HEK293T (cell line): ENCODE measurements at places on chromosomes 2 and 18.

- DNase-seq = no peak
Measured at GRCh38 chr2:70552501-70553333, 909 bp downstream of the TGFA start.

DNA sequence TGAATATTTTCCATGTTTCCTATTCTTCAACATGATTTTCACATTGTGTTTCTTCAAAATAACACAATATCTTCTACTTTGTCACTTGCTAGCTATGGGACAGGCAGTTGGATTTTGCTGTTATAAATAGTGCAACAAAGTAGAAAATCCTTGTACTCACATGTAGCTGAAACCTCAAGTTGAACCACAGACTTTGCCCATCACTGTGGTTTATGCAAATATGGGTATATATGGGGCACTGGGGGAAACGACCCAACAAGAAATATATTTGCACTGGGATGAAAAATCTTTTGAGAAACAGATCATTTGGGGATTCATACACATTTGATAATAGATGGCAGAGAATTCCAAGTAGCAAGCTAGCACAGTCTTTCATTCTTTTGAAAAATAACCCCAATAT, 486.3 kb upstream of the MAP2 start:
- no peak for DNase-seq

GRCh38 chr2:190088917-190089316, 26.4 kb upstream of the MSTN start:
- DNase-seq = peak; percentile 51

DNA sequence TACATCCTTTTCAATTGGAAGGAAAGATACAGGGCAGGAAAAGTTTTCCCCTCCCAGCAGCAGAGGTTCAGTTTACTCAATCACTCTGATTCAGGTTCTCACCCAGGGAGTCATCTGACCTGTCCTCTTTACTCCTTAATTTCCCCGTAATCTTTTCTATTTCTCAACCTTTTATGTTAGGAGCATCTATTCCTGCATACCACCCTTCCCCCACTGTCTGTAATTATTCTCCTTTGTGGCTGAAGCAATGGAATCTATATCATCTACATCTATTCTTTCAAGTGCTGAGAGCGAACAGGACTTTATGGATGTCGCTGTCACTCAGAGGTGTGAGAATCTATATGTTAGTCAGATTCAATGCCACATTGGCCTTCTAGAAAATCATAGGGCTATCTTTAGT, 175.2 kb downstream of the NOL4 start:
- no peak for DNase-seq

DNA sequence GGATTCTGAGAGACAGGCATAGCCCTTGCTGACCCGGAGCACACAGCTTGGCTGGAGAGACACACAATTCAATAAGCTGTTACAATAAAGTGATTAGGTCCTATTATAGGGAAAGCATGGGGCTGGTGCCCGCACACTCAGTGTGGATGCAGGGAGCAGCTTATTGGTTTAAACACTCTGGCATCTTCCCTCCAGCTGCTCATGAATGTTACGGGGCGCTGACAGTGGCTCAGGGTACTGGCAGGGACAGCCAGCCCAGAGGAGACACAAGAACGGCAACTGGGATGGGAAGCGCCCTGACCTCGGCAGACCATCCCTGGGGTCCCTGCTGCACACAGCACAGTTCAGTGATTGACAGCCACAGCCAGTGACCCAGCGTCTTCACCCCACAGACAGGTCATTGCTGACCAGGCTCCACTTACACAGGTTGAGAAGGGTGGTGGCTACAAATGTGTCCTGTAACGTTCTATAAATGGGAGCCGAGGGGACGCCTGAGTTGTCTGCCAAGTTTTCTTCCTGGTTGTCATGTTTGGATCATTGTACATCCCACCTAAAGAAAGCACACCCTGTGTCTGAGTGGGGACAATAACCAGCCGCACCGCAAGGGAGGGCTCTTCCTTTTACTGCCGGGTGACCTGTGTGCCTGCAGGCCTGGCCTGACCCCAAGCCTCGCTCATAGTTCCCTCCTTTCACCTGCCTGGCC, 60.3 kb downstream of the SH3BP4 start:
- DNase-seq = no peak

DNA sequence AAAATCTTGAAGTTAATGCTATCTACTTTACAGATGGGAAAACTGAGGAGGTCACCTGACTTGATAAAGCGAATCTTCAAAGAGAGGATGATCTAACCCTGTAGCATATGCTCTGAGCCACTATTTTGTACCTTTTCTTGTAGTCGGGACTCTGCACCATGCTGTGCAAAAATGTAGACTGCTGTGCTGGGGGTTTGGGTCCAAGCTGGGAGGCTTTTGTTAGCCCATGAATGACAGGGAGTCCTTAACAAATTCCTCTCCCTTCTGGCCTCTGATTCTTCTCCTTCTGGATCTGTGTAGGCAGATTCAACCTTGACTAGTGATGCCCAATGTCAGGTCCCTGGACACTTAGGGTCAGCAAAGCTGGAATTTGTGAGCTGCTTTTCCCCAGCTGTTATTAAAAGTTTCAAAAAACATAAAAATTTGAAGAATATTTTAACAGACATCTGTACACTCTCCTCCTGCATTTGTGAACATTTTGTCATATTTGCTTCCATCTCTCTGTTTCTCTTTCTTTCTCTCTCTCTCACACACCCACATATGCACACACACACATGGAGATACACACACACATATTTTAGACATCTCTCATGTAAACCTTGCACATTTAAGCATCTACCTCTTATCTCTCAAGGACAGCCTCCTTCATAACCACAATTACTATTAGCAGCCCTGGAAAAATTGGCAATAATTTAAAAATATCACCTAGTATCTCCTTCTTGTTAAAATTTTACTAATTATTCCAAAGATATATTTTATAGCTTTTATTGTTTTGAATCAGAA, 335.0 kb upstream of the TRIB2 start:
- no peak for DNase-seq

- no peak for DNase-seq
Measured at GRCh38 chr2:149393614-149394013, 63.2 kb downstream of the LYPD6 start.

- no peak for DNase-seq
Measured at GRCh38 chr2:191552066-191552465, 125.9 kb upstream of the NABP1 start.

- no peak for DNase-seq
Measured at GRCh38 chr2:42495234-42495581, 1.4 kb upstream of the KCNG3 start.

DNA sequence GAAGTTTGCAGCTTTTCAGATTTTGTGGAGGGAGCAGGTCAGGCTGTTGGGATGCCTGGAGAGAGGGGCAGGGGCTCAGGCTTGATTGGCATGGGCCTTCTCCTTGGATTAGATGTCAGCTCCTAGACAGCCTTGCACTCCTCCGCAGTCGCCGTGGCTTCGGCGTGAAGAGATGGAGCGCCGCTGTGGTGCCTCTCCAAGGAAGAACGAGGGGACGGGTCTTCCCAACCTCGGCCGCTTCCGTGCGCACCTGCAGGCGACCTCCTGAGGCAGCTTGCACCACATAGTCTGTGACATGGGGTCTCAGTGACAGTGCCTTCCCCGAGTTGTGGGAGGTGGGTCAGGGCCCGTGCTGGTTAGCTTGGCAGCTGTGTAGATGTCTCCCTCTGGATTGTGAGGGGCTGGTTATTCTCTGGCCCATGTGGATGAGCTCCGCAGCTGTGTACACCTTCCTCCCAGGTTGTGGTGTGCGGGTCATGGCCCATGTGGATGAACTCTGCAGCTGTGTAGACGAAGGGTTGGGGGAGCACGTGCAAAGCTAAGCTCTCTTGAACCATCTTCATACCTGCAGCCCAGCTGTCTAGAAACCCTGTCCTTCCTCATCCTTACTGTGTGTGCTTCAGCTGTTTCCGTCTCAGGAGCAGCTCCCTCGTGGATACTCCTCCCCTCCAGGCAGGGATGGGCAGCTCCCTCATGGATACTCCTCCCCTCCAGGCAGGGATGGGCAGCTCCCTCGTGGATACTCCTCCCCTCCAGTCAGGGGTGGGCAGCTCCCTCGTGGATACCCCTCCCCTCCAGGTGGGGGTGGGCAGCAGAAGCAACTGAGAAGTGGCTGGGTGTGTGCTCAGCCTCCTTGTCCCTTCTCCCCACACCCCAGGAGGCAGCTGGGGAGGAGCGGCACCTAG, 170.3 kb downstream of the LDLRAD4 start:
- no peak for DNase-seq

GRCh38 chr18:35051641-35052377, 10.6 kb downstream of the MAPRE2 start:
- DNase-seq = no peak

DNA sequence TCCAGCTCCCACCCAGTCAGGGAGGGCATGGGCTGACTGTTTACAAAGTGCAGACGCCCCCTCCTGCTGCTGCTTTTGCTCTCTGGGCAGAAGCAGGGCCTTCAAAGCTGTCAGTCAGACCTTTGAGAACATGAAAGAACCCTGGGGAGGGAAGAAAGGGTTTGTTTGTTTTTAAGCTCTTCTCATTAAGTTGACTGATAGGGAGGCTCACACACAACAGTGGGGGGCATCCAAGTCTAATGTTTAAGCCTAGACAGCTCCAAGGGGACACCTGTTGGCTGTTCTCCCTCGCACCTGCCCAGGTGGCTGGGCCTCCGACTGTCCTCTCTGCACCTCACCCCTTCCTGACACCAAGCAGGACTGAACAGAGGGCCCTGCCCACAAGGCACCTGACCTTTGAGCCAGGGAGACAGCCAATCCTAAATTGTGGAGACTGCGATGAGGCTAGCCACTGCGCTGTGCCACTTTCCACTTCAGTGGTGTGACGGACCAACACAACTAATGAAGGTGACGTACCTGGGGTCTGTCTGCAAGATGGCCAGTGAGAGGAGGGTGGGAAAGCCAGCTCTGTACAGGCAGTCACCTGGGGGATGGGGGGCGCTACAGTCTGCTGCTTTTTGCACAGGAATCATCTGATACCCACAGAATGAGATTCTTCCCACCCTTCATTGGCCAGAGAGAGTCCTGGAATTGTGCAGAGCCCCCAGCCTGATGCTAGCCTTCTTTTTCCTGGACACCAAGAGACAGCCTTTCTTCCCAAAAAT, 16.3 kb downstream of the ST6GAL2 start:
- DNase-seq = no peak

DNA sequence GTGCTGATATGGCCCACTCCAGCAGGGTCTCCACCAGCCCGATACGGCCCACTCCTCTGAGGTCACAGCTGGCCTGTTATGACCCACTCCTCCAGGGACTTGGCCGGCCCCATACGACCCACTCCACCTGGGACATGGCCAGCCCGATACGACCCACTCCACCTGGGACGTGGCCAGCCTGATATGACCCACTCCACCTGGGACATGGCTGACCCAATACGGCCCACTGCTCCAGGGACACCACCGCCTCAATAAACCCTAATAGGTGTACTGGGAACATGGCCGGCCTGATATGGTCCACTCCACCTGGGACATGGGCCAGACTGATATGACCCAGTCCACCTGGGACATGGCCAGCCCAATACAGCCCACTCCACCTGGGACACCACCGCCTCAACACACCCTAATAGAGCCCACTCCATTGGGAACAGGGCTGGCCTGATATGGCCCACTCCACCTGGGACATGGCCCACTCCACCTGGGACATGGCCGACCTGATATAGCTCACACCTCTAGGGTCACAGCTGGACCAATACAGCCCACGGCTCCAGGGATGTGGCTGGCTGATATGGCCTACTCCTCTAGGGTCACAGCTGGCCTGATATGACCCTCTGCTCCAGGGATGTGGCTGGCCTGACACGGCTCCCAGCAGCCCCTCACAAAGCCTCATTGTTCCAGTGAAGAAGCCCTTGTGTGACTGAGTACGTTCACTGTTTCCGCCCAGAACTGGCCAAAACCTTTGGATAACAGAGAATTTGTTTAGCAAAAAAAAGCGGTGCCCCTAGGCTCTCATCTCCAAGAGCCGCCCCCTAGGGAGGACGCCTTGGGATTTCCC, 245.6 kb downstream of the HDAC4 start:
- DNase-seq = no peak

DNA sequence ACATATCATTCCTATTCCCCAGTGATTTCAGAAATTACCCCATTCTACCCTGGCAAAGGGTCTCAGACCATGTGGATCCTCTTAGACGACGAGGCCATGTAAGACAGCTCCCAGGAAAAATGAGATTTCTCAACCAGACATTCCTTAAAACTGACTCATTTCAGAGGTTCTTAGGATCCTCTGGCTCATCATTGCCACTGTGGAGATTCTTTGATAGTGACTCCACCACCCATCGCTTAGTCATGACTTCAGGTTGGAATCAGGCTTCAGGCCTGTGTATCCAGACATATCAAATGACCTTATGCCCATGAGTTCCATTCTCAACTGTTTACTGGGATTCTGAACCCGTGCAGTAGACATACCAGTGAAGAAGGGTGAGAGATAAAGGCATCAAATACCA, 245.6 kb upstream of the TCF4 start:
- no peak for DNase-seq

- DNase-seq = no peak
Measured at GRCh38 chr18:51660188-51660715, 462.8 kb upstream of the MEX3C start.

- DNase-seq = no peak
Measured at GRCh38 chr2:7034303-7034702, 117.1 kb downstream of the RNF144A start.

- DNase-seq = peak; percentile 67
Measured at GRCh38 chr2:168348076-168348475, 100.7 kb upstream of the STK39 start.

GRCh38 chr2:26429779-26430578, 28.3 kb downstream of the DRC1 start:
- DNase-seq = no peak

DNA sequence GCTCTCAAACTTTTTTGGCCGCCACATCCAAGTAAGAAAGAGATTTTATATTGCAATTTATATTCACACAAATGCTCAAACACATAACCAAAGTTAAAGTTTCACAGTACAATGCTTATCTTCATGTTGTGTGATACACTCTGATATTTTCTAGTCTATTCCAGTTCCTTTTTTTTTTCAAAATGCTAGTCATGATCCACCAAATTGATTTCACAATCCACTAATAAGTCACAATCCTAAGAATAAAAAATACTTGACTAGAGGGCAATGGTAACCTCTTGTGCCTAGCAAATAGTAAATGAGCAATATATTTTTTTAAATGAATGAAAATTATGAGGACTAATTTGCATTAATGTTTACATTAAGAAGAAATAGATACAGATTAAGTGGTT, 5.8 kb upstream of the PTPN4 start:
- no peak for DNase-seq

GRCh38 chr18:76584414-76585310, 89.6 kb upstream of the ZNF516 start:
- DNase-seq = no peak

GRCh38 chr18:70368903-70369302, 80.1 kb downstream of the SOCS6 start:
- no peak for DNase-seq

GRCh38 chr2:96642564-96643360, at the start of gene FER1L5:
TSS of gene FER1L5 (plus strand) at chr2:96642764. CDS start at chr2:96642837, 73 bp downstream.
- no peak for DNase-seq
